CD4-positive, alpha-beta T cell treated with Interleukin-6 at 100 ng/mL for 8 hours (primary cell): ENCODE measurements at places on chromosomes 12 and 14.
A peak's percentile ranks its signal among the peaks of the same experiment; 100 is the strongest.

GRCh38 chr12:67794161-67794560 is 145.6 kb downstream of the DYRK2 start:
- DNase-seq, result no peak

GRCh38 chr12:13099066-13099843 is 4.2 kb downstream of the GSG1 start:
- DNase-seq, result no peak

DNA sequence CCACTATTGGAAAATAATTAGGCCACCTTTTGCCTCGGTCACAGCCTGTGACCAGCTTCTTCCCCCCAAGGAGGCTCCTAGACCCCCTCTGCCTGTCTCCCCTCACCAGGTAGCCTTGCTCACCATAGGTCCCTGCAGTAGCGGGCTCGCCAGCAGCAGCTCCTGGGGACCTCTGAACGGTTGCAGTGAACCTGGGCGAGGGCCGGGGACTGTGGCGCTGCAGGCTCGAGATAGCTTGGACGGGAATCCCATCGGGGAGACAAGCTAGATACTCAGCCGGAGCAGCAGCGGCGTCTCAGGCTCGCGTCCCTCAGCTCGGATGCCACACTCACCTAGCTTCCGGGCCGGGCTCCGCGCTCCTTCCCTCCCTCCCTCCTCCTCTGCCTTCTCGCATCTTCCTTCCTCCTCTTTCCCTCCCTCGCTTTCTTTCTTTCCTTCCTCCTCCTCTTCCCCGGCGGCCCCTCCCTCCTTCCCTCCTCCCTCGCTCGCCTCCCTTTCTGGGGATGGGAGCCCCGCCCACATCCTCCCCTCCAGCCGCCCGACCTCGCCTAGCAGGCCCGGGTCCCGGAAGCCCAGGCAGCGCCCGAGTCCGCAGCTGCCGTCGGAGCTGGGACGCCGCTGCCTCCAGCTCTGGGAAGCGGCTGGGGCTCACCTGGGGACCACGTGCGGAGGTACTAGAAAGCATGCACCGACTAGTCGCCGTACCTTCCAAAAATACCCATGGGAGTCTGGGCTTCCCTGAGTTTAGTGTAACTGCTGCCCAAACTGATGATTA is at the start of gene BMP4:
TSS of gene BMP4 (minus strand) at position 399 of the 775 bp plus-strand sequence. CDS start 4,603 bp downstream, outside the sequence.
- peak; percentile 5 for DNase-seq

DNA sequence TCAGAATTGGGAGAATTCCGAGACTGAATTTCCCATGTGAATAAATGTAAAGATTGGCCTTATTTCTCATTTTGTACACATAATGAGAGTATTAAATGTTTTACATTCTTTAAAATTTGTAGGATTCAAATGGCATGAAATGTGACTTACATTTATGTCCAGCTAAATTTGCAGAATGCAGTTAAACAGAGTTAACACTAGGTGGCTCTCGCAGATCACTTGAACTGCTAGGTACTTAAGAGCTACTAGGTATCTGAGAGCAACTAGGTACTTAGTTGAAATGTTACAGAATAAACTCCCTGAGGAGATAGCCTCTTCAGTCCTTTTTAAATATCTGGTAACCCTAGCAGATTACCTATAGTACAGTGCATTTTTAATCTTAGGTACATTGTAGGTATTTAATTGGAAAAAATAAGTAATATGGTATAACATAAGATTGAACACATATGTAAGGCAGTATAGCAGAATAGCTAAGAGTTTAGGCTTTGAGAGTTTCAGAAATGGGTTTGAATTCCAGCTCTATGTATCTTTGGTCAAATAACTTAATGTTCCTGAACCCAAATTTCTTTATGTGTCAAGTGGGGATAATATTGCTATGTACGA is 73.8 kb downstream of the KIAA0586 start:
- DNase-seq, result peak; percentile 47
